Glomerular endothelial cell (primary cell): ENCODE measurements at places on chromosomes 11 and 22. TPM values are rescaled to one million over a fixed set of nuclear protein-coding genes. Genes with fewer than 3 reads are reported as not detected.

DNA sequence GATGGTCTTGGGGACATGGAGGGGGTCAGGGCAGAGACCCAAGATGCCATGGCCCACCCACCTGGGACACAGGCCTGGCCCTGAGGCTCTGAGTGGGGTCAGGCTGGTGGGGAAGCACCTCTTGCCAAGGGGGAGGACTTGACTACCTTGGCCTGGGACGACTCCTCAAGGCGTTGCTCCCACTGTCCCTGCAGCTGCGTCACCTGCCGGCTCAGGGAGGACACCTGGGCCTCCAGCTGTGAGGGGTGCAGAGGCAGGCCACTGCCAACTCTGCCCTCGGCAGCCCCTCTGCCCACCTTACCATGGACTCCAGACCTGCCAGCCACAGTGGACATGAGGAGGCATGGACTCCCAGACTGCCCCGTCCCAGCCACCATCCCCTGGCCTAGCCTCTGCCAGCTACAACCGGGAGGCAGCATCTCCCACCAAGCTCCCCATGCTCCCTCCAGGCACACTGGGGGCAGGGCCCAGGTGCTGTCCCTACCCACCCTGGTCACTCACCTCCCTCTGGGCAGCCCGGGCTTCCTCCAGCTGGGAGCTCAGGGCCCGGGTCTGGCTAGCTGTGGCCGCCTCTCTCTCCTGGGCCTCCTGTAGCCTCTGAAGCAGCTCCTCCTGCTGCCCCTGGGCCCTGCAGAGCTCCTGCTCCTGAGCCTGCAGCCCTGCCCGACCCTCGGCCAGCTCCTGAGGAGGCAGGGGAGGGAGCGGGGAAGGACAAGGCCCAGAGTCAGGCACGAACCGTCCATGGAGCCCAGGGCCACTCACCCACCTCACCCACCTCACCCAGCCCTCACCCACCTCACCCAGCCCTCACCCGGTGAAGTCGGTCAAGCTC lies 8.6 kb downstream of the CDC42BPG start:
- DNase-seq, result no peak

DNA sequence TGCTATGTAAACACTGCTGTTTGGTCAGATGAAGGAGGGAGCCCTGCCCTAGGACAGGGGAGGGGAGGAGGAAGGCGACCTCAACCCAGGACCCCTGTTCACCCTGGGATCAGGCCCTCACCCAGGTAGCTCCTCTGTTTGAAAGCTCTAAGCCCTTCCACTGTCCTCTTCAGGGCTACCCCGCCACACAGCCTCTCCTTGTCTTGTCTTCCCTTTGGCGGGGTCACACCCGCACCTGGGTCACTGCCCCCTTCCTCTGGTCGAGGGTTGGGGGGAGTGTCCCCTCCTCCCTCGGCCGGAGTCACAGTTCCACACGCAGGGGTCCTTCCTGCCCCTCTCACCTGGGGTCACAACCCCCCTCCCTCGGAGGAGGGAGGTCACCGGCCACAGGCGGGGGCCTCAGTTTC lies 463 bp upstream of the PTPMT1 start:
- no peak for DNase-seq

DNA sequence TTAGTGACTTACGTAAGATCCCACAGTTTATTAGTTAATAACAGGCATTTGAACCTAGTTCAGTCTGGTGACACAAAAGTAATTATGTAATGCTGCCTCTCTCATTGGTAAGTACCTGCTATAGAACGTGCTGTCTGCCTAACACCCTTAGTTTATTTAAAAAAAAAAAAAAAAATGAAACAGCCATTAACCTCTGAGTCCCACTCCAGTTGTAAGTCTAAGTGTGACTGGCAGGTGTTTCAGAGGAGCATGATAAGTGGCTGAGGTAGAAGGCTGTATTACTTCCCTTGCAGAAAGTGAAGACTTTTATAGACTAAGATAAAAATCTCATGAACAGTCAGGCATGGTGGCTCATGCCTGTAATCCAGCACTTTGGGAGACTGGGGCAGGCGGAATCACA lies 140.5 kb downstream of the TRIM44 start:
- DNase-seq, result no peak

- no peak for DNase-seq
These were observed 1.2 kb upstream of the GTSE1 start for GRCh38 chr22:46295277-46295971.

GRCh38 chr11:57320719-57321387 lies 3.9 kb downstream of the TNKS1BP1 start:
- DNase-seq, result no peak

ARHGEF17 gene
- total RNA-seq, result 63.2 and 98.5 TPM in 2 replicates
